Stimulated activated CD4-positive, alpha-beta T cell treated with anti-CD3 and anti-CD28 coated beads, Interleukin-12 subunit alpha, Interleukin-12 subunit beta, amount 100 ng/mL, for 48 hours (primary cell): ENCODE measurements at places on chromosomes 16 and 17.

- no peak for DNase-seq
Measured at GRCh38 chr16:53220585-53220984, 165.8 kb downstream of the CHD9 start.

- no peak for DNase-seq
Measured at GRCh38 chr17:21689604-21690003, 2.7 kb upstream of the KCNJ18 start.

GRCh38 chr17:70076831-70077230 is 1.8 kb downstream of the KCNJ16 start:
- no peak for DNase-seq

DNA sequence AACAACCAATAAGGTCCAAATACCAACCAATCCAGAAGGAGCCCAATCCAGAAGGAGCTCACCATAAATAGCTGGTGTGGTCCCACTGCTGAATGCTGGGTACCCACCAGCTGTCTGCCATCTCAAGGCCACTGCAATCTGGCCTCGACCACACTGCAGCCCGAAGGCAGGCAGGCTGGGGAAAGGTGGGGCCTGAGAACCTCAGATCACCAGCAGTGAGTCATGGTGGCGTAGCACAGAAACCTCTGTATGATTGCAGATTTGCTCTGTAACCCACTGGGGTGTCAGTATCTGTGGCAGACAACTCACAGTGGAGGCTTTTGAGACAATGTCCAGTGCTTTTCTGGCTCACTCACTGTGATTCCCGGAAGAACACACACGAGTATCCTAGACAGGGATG is 14.7 kb upstream of the CMTR2 start:
- no peak for DNase-seq

GRCh38 chr17:1942666-1943435 is 82.3 kb downstream of the RTN4RL1 start:
- no peak for DNase-seq

- no peak for DNase-seq
Measured at GRCh38 chr16:87100306-87101058, 216.7 kb downstream of the C16orf95 start.

GRCh38 chr16:1425616-1426370 is 5.1 kb upstream of the PERCC1 start:
- DNase-seq: no peak

DNA sequence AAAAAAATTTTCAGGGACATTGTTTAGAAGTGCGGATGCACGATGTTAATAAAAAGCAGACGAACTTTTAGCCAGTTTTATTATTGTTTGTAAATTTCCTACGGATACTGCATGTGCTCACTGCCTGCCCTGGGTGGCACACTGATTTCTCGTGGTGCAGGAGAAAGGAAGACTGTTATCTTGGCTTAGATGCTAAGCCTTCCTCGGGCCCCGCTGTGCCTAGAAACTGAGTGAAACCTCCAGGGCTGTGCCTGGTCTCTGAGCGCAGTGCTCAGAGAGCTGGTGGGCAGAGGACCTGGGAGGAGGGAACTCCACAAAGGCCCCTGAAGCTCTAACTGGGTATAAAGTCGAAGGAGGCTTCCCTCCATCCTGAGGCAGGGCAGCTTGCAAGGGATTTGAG is 35.4 kb upstream of the TNRC6C start:
- DNase-seq: no peak

- DNase-seq: no peak
Measured at GRCh38 chr16:84845496-84846002, 25.8 kb downstream of the CRISPLD2 start.

- peak; percentile 84 for DNase-seq
Measured at GRCh38 chr17:68035131-68035522, 408 bp upstream of the KPNA2 start.

DNA sequence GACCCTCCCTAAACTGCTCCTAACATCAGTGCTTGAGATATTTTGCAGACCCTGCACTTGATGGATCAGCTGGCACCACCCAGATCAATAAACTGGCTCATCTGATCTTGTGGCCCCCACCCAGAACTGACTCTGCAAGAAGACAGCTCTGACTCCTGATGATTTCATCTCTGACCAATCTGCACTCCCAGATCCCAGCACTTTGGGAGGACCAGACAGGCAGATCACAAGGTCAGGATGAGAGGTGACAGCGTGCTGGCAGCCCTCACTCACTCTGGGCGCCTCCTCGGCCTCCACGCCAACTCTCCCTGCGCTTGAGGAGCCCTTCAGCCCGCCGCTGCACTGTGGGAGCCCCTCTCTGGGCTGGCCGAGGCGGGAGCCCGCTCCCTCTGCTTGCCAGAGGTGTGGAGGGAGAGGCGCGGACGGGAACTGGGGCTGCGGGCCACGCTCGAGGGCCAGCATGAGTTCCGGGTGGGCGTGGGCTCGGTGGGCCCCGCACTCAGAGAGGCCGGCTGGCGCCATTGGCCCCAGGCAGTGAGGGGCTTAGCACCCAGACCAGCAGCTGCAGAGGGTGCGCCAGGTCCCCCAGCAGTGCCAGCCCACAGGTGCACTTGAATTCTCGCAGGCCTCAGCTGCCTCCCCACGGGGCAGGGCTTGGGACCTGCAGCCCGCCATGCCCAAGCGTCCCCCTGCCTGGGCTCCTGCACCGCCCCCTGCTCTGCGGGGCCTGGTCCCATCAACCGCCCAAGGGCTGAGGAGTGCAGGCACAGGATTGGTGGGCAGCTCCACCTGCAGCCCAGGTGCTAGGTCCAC is 2.4 kb upstream of the C16orf54 start:
- DNase-seq: no peak

DNA sequence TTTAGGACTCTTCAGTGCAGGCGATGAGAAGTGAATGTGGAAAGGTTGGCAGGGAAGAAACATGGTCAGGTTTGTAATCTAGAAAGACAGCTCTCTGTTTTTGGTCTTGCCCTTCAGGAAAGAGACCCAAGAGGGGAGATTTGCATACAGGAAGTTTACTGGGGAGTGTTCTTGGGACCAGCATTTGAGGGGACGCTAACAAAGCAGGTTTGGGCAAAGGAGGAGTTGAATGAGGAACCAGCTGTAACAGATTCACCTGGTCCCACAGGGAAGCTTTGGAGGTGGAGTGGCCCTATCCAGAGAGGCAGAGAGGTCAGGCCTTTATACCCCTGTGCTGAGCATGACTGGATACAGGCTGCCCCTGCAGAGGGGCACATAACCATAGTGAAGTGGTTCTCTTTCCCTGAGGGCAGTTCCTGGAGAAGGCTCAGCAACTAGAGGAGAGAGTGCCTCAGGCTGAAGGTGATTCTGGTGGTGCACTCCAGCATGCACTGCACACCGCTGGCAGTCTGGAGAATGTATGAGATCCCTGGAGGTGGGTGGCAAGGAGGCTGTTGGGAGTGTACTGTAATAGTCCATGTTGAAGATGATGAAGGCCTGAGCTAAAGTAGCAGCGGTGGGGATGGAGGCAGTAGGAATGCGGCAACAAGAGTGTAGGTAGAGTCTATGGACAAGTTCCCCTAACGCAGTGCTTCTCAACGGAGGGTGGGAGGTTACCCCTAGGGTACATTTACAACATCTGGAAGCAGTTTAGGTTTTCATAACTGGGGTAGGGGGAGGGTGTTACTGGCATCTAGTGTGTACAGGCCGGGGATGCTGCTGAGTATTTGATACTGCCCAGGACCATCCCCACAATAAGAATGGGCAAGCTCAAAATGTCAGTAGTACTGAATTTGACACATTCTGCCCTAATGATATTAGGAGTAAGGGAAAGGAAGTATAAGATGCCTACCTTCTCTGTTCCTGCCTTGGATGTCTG is 37.2 kb downstream of the MAP2K6 start:
- DNase-seq: no peak

DNA sequence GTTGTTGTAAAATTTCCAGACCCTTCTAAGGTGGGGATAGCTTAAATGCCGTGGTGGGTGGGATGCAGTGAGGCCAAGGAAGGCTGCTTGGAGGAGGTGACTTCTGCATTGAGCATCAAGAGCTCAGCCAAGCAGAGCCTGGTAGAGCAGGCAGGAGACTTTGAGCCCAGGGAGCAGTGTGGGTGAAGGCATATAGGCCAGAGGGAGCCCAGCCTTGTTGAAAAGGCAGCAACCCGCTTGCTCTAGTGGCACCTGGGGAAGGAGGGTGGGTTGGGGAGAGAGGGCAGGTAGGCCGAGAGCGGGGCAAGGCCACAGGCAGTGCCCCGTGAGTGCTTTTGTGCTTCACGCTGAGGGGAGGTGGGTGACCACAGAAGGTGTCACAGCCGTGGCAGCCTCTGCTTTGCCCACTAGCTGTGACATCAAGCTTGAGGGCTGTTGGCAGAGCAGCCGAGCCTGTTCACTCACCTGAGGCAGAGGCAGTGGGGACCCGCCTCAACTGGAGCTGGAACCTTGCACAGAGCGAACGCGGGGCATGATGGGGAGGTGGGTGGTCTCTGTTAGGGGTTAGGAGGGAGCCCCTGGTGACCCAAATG is 56.1 kb downstream of the IRF8 start:
- no peak for DNase-seq

DNA sequence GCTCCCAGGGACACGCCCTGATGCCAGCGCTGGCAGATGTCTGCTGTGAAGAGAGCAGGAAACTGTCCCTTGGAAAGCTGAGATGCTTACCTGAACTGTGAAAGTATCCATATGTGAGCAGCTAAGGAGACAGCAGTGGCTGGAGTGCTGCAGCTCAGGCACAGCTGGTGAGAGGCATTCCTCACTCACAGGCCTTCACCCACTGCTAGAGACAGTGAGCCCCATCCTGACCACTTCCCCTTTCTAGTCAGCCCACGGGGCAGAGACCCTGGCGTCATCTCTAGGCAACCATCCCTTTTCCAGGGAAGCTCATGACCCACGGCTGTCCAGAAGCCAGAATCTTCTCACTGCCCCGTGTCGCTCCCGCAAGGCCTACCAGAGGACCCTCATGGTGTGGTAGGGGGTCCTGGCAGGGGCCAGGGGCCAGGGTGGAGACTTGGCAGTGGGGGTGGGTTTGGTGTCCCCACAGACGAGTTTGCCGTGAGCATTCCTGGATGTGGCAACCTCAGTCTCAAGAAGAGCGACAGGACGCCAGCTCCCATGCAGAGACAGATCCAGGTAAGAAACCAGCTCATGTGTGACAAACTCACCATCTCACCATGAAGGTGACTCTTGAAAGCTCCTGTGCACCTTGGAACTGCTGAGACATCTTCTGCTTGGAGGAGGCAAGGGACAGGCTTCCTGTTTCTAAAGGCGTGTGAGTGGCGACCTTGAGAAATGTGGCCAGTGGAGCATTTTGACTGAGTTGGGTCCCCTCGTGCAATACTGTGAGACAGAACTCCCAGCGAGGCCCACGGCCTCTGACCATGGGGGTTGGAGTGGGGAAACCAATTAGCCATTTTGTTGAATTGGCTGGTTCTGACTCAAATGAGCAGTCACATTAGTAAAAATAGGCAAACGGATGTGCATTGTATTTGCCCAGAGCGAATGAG is at the start of gene SCIMP:
Gene SCIMP, minus strand, starts transcription at position 216 of the 932 bp plus-strand sequence. Its CDS starts 105 bp downstream, at position 111.
- DNase-seq: no peak

DNA sequence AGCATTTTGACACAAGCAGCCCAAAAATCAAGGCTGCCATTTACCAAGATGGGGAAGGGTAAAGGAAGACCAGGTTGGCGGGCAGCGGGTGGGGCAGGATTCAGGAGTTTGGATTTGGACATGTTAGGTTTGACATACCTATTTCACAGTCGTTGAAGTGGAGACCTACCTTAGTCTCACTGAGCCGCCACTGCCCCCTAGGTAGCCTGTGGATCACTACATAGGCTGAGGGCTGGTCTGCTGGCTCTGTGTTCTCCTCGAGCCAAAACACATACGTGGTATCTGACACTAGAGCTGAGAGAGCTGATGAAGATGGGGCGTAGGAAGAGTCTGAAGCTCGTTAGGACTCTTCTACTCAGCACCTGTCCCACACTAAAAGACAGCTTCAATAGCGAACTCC is 115.1 kb downstream of the HIC1 start:
- no peak for DNase-seq
